ENCODE measurements at places on chromosomes 2 and 18. TPM values are rescaled to one million over a fixed set of nuclear protein-coding genes. Genes with fewer than 3 reads are reported as not detected.
A peak's percentile ranks its signal among the peaks of the same experiment; 100 is the strongest.

ARHGAP15 gene
- 72.7 TPM for polyA plus RNA-seq

DNA sequence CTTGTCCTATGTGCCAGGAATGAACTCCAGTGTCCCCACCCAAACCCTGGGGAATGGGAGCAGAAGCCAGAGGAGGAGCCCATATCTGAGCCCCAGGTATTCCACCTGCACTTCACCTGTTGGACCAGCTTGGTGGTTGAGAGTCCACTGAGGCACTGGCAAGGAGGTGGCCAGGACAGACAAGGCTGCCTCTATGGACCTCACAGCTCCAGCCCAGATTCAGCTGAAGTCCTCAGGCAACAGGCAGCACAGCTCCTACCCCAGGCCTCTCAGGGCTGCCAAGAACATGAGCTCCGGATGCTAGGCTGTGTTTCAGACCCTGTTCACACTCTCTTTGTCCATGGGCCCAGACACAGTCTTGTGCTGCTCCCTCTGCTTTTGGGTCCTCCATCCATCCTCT, 2.9 kb upstream of the IL1F10 start:
- no peak for DNase-seq

DNA sequence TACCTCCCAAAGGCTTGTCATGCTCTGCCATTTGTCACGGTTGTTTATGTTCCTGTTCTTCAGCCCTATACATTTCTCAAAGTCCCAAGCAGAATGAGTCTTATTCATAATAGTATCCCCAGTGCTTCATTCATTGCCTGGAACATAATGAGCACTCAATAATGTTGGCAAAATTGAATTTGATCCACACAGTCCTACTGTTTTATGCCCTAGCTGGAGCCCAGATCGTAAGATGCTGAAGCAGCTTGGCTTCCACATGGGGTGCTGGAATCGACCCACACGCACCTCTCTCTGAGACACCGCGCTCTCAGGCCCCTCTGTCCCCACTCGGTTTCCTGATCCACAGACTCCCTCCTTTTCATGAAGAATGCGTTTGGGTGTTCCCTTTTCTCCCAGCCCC, 245.5 kb downstream of the MYT1L start:
- no peak for DNase-seq

CCBE1 gene
- not detected for polyA plus RNA-seq

DNA sequence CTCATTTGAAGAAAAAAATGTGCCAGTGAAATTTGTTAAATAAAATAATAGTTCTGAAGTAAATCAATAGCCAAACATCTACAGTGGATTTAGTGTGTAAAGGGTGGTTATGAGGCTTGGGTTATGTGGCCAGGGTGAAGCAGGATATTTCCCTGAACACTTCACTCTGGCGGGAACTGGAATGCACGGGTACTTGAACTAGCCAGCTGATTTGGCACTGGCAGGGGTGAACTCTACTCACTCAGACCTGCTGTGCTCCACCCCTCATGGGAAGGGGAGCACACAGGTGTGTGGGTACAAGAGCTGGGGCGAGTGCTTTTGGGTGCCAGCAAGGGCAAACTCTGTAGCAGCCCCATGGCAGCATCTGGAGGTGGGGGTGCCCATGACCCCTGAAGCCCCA, 278.2 kb downstream of the CALCRL start:
- DNase-seq = no peak

DNA sequence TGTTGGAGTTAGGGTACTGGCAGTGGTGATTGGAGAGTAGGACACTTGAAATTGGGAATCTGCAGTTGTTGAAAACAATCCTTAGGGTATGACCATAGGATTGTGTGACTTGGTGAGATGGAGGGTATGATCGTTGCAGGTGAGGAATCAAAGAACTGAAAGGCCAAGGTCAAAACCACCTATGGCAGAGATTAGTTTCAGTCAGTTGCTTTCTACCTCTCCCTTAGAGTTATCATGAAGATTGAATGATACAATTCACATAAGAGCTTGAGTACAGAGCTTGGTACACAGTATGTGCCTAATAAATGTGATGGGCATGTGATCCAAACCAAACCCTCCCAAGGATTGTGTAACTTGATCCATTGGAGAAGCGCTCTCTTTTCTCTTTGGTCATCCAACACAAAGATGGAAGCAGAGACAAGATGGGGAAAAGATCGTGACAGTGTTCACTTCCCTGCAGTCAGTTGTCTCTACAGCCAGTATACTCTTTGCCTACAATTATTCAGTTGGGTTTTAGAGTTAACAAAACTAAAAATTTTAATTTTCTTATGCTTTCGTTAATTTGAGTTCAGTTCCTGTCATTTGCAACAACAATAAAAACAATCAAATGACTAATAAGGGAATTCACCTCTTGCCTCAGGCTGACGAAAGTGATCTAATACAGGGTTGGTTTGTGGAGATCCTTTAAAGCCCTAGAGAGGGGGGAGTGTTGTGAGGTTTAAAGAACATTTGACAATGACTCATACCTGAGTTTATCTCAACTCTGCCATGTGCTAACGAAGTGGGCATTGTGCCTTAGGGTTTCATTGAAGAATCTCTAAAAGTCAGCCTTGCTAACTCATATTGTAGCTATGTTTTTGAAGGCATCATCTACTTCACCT, 14.8 kb upstream of the SMAD2 start:
- DNase-seq = no peak

DNA sequence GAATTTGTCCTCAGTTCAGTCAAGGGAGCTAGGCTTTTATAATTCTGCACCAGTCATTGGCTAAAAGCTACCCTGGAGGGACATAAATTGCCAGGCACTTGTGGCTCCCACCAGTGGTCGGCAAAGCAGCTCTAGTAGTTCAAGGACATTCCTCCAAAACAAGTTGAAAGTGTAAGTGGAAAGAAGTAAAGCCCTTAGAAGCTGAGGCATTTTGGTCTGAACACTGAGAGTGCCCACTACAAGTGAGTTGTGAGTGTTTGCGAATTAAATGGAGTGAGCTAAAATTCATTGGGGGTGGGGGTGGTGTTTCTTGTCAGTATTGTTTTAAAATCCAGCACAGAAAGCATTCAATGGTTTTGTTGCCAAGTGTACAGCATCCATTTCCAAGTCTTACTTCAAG, 879.9 kb upstream of the CDH2 start:
- no peak for DNase-seq

PRPF40A gene
- 192 TPM for polyA plus RNA-seq

- no peak for DNase-seq
These were observed 234.6 kb upstream of the CDH19 start for GRCh38 chr18:66838340-66838987.

PLEKHB2 gene
- polyA plus RNA-seq = 33.2 TPM

PCARE gene
- not detected for polyA plus RNA-seq

DNA sequence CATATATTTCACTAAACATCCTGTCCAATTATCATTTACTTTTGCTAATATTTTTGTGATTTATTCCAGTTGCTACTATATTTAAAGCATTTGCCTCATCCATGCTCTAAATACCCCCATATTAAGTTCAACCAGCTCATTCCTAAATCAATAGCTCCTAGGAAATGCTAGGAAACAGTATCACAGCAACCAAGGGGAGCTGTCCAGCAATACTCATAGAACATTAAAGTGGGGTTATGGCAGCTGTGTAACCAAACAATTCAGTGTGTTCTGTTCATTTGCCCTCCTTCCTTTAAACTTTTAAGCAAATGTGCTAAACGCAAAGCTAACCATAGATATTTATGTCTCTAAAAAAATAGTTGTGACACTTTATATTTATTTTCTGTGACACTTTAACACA, 41.1 kb downstream of the ACVR1C start:
- no peak for DNase-seq

DNA sequence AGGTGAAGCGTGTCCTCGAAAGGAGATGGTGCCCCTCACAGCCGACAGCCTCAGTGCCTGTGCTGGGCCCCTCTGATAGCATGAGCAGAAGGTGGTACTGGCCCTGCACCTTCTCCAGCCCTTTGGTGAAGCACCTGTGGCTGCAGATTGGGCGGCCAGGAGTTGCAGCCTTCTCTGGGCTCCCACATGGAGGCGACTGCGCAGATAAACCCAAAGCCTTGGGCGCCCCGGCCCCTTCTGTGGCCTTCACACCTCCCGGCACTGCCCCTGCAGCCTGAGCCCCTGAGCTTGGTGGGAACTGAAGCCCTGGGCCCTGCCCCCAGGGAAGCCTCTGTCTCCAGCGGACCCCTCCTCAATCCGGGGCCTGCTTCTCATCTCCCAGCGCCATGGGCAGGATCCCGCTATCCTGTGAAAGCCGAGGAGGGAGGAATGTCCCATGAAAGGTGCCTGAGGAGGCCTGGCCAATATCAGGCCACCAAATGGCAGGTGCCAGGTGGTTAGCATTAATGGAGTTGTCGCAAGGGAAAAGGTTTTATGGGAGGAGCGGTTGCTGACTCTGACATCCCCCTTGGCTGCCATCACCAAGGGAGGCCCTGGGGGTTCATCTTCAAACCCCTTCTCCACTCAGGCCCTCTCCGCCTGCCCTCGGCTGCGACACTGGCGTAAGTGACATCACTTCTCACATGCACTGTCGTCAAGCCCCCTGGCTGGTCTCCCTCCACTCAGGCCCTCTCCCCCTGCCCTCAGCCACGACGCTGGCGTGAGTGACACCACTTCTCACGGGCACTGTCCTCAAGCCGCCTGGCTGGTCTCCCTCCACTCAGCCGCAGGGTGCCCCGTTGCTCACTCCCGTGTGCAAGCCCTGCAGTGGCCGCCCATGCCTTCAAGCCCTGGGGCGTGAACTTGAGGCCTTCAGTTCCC, 62.4 kb downstream of the DDX1 start:
- no peak for DNase-seq

RBMS1 gene
- 0.28 TPM for polyA plus RNA-seq

- DNase-seq = no peak
These were observed 11.6 kb upstream of the ST3GAL5 start for GRCh38 chr2:85900366-85900765.

- DNase-seq = no peak
These were observed 35.5 kb upstream of the COBLL1 start for GRCh38 chr2:164877169-164877568.

DNA sequence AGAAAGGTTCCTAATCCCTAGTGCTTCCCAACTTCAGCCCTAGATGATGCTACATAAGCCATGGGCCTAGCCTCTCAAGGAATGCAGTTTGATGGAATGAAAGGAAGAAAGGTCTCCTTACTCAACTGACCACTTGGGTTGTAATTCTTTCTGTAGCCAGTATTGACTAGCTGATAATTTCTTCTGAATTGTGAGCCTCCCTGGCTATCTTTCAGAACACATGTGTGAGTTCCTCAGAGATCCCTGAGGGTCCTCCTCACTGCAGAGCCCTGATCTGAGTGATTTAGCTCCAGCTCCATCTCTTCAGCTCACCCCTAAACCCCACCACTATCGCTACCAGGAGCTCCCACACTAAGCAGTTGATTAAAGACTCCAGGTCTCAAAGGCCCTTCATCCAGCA, 31.5 kb downstream of the CFAP210 start:
- DNase-seq = no peak

DNA sequence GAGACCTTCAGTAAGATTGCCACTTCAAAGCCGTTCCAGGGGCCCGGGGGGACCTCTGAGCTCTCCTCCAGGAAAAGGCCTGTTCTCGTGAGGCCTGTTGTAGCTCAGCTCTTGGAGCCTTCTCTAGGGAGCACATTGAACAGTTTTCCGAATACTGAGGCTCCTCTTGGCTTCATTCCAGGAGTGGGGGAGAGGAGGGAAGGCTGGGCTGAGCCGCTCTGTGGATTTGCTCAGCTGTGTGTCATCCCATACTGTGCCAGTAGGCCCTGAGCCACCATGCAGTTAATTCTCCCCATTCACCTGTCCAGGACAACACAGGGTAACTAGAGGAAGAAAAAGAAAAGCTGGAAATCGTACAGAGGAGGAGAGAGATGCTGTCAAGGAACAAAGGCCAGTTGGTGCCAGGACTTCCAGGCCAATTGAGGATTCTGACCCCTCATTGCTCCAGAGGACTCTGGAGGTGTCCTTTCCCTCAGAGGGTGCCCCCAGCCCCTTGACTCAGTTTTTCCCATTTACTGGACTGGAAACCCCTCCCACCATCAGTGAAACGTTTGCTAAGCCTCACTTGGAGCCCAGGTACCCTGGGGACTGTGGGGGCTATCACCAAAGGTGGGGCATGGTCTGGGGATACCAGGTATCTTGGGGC, 41.4 kb downstream of the HS1BP3 start:
- DNase-seq = no peak

- DNase-seq = no peak
These were observed 58.2 kb upstream of the MEX3C start for GRCh38 chr18:51255693-51256092.

DNA sequence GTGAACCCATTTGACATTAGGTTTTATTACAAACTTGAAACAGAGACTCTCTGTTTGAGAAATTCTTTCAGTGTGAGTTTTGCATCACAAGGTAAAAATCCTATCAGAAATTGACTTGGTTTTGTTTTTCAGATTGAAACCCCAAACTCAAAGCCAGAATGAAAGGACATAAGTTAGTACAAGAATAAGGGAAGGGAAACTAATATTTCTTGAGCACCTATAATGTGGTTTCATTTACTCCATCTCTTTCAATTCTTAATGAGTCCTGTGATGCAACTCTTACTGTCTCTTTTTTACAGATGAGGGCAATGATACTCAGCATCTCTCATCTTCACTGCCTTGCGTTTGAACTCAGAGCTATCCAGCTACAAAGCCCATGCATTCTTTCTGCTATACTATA, 210.0 kb upstream of the SIX3 start:
- DNase-seq = peak; percentile 58

SLC16A14 gene
- 4.4 TPM for polyA plus RNA-seq

- DNase-seq = no peak
These were observed 53.7 kb upstream of the APCDD1 start for GRCh38 chr18:10400534-10401307.

GRCh38 chr18:9712611-9713010, 4.5 kb downstream of the RAB31 start:
- no peak for DNase-seq

GRCh38 chr2:127174136-127174535, 46.0 kb downstream of the CYP27C1 start:
- no peak for DNase-seq

- DNase-seq = no peak
These were observed 91.4 kb upstream of the AQP4 start for GRCh38 chr18:26956863-26957262.

- no peak for DNase-seq
These were observed 179.7 kb upstream of the ACVR2A start for GRCh38 chr2:147665105-147665504.

STON1 gene
- polyA plus RNA-seq = not detected
